Cardiac fibroblast (primary cell): ENCODE measurements at places on chromosomes 2 and 18.
A peak's percentile ranks its signal among the peaks of the same experiment; 100 is the strongest.

DNA sequence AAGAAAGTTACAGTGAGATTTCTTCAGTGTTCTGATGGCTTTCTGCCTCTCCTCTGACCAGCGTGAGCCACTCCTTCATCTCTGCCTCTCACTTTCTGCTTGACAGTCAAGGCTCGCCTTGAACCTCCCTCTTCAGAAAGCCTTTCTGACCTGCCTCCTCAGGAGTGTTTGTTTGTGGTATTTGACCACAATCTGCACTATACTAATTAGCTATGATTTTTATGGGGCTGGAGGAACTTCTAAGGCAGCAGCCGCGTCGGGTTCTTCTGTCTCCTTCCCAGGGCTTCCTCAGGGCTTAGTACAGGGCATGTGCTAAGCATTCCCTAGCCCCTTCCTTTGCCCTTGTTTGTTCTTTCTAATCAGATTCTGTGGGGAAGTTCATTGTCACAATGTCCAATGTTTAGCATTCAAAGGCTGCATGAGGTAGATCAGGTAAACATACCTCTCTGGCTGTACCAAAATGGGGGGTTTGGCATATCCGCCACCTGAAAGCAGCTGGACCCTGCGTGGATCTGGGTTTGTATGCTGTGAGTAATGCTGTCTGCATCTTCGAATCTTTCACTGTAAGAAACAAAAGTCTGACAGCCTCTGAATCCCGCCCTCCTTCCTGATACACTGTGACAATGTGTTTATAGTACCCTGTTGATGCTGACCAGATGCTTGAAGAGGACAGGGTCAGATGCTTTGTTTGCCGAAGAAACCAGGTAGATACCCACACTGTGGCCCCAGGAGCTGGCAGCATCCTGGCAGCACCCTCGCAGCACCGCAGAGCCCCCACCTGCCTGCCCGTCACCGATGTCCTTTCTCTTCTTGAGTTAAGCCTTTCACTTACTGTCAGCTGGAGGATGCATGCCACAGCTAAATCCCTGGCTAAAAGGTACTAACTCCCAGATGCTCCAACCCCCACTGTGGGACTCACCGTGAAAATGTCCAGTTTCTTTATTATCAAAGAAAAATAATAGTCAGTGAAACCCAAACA lies 260.8 kb upstream of the HDAC4 start:
- no peak for DNase-seq

DNA sequence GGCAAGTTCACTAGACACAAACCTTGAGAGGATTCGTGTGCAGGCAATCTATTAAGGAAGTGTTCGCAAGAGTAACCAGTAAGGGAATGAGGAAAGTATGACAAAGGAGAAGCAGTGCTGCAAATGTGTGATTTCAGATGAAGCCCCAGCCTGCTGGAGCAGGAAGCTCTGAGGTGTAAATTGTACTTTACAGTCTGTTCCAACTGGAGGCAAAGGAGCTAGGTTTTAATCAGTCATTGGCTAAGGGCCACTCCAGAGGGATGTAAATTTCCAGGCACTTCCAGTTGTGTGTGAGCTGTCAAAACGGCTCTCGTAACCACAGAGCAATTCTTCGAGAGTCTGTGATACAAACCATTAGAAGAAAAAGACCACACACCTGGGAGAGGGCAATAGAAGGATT lies 359.5 kb upstream of the FAM98A start:
- no peak for DNase-seq

- DNase-seq = no peak
These were observed 488.4 kb downstream of the ADCYAP1 start for GRCh38 chr18:1392865-1393734.

GRCh38 chr18:2686349-2686968 lies 30.9 kb downstream of the SMCHD1 start:
- no peak for DNase-seq

DNA sequence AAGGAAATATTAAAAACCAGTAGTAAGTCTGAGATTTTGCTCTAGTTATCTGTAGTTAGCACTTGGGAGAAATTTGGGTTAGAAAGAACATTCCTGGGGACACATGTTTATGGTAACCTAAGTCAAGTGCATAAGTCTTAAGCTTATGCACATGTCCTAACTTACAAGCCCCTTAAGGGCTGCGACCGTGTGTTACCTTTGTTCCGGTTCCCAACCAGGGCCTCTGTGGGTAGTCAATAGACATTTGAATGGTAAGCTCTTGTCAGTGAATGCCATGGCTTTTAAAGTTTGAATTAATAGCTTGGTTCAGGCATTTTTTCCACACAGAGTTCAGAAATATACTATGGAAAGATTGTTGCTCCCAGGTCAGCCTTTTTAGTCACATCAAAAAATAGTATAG lies 64.7 kb upstream of the CWC22 start:
- no peak for DNase-seq

- no peak for DNase-seq
These were observed 223.2 kb upstream of the FOSL2 start for GRCh38 chr2:28169492-28169891.

GRCh38 chr2:179338681-179339080 lies 74.0 kb upstream of the SESTD1 start:
- peak; percentile 51 for DNase-seq

DNA sequence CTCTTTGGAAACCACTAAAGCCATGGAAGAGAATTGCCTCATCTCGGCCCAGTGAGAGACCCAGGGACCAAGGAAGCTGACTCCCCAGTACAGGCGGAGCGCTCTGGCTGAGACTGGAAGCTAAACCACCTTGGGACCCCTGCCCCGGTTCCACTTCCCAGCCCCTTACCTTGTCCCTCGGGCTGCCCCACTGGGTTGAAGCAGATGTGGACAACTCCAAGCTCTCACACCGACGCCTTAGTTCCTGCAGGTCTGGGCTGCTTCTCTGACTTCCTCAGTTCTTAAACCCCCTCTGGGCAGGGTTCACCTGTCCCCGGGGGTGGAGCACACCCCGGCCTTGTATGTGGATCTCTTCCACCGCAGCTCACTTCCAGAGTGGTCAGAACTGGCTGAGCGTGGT lies 266.2 kb downstream of the PHLPP1 start:
- DNase-seq = no peak

DNA sequence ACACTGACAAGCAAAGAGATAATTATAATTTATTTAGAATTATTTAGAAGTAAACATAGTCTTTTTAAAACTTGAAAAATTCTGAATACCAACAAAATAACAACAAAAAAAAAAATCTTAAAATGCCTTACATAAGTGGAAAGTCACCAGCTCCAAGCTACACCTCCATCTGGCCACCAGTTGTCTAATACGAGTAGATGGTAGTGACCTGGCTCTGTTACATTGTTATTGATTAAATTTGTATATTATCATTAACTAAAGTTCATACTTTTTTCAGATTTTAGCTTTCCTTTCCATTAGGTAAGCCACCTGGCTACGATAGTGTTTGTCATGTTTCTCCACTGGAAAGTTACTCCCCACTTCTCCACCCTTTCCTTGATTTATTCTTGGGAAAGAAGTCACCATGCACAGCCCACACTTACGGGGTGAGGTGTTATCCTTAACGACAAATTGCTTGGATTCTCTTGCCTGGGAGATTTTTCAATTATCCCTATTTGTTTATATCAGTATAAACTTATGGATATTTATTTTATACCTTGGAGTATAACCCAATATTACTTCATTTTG lies 464.5 kb upstream of the CHAC2 start:
- DNase-seq = no peak

DNA sequence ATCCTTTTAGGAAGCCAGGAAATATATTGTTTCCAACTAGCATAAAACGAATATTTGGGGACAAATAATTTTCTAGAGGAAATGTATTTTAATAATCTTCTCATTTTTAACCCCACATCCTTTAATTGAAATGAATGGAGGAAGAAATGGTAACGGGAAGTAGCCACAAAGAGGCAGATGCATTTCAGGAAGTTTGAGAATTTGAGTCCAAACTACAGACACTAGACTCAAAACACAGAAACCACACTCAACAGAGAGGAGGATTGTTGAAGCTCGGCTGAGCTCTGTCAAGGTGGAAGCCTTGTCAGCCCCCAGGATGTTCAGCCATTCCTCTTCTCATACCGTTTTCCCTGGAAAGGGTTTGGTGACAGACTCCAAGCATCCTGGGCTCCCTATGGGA lies 288.5 kb downstream of the NAPG start:
- DNase-seq = no peak

DNA sequence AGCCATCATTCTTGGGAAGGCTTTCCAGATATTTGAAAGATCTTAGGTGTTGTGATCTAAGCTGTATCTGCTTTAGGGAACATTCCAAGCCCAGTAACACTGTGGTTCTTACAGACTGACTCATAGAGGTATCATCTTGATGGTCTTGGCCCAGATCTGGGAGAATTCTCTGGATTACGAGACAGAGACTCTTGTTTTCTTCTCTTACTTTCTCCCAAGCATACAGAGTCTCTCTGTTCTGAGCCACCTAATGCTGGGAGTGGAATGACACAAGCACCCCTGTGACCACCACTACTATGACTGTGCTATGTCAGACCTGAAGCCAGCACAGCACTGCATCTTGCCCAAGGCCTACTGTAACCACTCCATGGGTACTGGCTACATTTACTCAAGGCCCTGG lies 81.0 kb upstream of the EPAS1 start:
- no peak for DNase-seq

GRCh38 chr2:69428981-69429380 lies 8.3 kb downstream of the NFU1 start:
- no peak for DNase-seq

DNA sequence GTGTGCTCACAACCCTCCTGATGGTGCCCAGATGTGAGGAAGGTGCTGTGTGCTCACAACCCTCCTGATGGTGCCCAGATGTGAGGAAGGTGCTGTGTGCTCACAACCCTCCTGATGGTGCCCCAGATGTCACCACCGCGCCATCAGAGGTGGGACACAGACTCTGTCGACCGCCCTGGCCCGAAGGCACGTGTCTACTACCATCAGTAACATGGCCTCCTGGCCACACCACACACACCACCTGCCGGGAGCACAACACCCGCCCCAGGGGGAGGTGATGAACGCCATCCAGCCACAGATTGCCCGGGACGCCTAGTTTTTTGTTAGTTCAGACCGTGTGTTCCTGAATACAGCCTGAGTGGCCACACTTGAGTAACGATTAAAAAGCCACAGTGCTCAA lies 24.5 kb downstream of the HDAC4 start:
- DNase-seq = no peak

DNA sequence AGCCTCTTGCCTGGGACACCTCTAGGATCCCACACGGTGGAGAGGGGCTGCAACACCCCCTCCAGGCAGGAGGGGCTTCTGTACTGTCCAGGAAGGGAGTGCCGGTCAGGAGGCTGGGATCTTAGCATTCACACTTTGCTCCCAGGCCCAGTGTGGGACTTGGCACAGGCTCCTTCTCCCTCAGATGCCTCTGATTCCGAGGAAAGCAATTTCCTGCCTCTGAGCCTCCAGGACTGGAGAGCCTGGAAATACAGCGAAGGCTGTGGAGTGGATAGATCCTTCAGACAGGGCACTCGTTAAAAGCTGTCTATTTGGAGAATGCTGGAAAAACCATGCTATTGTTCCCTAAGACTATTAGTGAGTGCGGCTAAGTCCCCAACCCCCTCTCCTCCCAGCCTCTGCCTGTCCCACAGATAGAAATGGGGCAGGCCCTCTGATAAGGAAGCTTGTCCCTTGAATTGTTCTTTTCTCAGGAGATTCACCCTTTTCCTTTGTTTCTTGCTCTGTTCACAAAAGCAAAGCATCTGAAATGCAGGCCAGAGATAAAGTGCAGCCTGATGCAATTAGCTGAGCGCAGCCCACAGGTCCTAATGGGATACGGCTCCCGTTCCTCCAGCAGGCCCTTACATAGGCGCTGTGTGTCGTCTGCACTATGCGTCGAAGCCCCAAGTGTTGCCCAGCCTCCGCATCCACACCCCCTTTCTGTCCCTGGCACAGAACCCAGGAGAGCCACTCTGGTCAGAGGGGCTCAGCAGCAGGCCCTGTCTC lies 252.2 kb downstream of the KLHL29 start:
- peak; percentile 74 for DNase-seq

DNA sequence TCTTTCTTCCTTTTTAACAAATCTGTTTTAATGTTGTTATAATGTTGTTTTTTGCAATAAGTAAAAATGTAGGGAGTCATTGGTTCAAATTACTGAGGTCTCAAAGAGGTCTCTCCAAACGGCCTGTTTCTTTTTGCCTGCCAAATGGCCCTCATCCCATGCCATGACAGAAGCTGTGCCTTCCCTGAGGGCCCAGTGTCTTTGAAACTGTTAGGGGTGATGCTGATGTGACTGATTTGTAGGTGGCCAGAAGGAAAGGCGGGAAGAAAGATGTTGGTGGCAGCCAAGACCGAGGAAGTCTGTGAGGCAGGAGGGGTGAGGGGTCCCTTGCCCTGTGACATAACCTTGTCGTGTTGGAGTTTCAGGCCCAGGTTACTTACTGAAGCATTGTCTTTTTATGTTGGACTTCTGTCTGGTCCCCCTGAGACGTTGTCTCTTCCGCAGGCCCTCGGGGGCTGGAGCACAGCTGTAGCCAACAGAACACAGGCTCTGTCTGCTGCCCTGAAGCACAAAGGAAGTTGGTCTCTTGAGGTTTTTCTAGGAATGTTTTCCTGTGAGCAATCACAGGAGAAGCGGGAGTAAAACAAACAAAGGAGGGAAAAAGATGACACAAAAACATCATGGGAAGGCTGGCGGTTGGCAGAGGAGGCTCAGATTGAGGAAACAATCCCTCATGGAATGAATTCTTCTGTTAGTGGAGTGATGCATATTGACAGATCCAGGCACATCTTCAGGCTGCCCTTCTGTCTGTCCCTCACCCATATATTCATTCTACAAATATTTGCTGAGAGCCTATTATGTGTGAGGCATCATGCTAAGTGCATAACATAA lies 4.9 kb upstream of the ST3GAL5 start:
- DNase-seq = peak; percentile 59

GRCh38 chr2:39380525-39381150 lies 56.4 kb downstream of the MAP4K3 start:
- peak; percentile 20 for DNase-seq

GRCh38 chr2:70089983-70090525 lies 2.8 kb downstream of the PCBP1 start:
- peak; percentile 32 for DNase-seq

DNA sequence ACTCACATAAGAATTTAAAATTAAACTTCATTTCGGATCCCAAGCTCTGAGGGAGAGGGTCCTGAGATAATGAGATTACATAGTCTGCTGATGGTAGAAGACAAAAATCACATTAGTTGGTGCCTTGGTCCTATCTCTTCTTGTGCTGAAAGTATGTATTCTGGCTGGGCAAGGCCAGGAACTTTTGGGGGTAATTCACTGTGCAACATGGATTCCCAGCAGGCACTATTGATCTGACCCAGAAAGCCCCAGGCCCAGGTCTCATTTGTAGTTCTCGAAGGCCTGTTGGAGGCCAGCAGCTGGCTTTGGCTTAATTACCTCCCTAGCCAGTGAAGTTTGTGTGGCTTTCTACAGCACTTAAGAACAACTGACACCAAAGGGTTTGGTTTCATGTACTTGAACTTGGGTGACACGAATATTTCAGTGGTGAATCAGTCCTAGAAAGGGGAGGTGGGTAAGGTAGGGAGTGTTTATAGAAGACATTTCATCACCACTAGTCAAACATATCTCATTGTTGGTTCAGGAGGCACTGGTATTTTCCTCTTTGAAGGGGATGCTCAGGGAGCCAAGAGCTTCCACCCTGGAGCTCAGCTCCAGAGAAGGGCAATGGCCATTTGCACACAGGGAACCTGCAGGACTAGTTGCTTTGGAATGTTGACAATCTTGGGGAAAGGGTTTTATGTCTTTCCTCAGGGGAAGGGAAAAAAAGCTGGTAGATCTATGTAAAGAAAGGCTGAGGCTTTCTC lies 217.8 kb downstream of the OSR1 start:
- DNase-seq = peak; percentile 93

GRCh38 chr18:23943104-23943503 lies 71.5 kb upstream of the TTC39C start:
- no peak for DNase-seq
